ENCODE measurements at places on chromosomes 16 and 17.

DNA sequence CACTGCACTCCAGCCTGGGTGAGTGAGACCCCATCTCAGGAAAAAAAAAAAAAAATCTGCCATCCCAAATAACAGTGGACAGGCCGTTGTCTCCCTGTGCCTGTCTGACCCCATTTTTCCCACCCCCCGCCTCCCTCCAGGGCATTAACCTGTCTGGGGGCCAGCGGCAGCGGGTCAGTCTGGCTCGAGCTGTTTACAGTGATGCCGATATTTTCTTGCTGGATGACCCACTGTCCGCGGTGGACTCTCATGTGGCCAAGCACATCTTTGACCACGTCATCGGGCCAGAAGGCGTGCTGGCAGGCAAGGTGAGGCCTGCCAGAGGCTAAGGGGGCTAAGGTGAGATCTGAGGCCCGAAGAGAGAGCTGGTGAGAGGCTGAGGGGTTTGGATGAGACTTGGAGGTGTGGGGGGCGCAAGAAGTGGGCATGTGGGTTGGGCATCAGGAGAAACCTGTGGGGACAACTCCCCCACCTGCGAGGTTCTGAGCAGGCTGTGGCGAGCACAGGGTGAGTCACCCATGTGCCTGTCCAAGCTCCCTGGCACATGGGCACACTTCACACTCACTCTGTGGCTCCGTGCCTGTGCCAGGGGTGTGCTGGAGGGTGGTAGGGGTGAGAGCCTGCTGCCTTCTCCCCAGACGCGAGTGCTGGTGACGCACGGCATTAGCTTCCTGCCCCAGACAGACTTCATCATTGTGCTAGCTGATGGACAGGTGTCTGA is 34.7 kb downstream of the ANKRD40 start:
- no peak for DNase-seq

DNA sequence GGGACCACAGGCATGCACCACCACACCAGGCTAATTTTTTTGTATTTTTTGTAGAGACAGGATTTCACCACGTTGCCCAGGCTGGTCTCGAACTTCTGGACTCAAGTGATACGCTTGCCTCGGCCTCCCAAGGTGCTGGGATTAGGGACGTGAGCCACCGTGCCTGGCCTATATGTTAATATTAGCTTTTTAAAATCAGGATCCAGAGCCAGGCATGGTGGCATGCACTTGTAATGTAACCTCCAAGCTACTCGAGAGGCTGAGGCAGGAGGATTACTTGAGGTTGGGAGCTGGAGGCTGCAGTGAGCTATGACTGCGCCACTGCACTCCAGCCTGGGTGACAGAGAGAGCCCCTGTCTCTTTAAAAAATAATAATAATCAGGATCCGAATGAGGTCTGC is 8.5 kb upstream of the ADCY7 start:
- DNase-seq: no peak

GRCh38 chr17:48571826-48572417 is 6.2 kb downstream of the HOXB4 start:
- DNase-seq: no peak

GRCh38 chr17:55440391-55440790 is 18.8 kb upstream of the MMD start:
- no peak for DNase-seq

GRCh38 chr17:79169861-79170260 is 95.2 kb downstream of the ENGASE start:
- no peak for DNase-seq
